ENCODE measurements at places on chromosomes 7 and 10.

DNA sequence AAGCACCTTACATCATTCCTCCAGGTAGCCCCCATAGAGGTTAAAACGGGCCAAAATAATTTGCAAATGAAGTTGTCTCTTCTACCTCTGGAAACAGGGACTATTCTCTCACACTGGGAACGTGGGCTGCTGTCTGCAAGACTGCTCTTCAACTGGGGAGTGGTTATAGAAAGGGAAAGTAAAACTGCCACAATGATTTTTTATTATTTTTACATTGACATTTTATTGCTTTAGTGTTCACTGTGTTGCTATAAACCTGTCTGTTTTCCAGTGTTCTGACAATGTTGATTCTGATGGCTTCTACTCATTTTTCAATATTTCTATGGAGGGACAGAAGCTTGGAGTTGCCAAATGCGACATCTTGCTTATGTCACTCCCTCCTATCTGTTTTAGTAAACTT lies 115.1 kb upstream of the ANTXRL start:
- no peak for DNase-seq

DNA sequence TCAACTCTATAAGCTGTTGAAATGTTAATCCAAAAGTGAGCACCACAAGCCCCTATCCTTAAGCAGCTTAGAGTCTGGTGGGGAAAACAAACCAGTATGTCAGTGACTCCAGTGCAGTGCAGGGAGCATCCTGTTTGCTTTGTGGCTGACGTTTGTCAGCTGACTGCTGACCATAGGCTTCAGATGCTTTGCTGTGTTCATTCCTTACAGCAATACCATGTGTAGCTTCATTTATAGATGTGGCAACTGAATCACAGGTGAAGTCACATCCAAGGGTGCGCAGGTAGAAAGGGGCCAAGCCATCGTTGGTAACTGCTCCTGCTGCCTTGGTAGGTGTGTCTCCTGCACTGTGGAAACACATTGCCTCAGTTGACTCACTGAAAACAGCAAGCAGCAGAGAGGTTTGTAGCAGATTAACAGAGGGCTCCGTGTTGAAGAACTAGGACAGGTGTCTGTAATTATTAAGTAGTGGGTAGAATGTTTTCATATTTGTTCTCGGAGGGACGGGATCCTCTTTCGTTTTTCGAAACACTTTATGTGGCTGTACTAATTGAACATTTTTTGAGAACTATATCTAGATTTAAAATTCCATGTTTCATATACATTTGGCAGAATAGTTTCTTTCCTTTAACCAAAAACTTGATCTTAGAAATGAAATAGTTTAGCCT lies 2.0 kb downstream of the INSIG1 start:
- DNase-seq = no peak

GRCh38 chr10:61951144-61951483 lies 49.6 kb downstream of the ARID5B start:
- no peak for DNase-seq

DNA sequence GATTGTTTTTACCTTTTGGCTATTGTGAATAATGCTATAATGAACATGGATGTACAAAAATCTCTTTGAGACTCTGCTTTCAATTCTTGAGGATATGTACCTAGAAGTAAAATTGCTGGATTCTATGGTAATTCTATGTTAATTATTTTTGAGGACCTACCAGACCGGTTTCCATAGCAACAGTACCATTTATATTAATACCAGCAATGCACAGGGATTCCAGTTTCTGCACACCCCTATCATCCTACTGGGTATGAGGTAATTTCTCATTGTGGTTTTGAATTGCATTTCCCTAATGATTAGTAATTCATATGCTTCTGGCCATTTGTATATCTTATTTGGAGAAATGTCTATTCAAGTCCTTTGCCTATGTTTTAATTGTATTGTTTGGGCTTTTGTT lies 9.9 kb upstream of the PPP1R9A start:
- DNase-seq = no peak

DNA sequence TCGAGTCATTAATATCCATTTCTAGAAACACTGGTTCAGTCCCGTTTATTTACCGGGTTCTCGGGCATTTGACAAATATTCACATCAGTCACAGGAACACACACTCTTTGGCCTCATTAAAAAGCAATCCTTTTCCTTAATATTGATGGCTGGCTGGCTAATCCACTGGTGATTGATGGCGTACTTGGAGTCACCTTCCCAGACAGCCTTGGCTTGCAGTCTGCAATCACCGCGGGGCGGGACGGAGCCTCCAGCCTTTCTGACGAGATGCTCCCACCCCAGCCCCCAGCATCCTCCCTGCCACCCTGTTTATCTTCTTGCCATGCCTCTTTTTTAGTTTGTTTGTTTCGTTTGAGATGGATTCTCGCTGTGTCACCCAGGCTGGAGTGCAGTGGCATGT lies 36.6 kb downstream of the SRRM3 start:
- no peak for DNase-seq

DNA sequence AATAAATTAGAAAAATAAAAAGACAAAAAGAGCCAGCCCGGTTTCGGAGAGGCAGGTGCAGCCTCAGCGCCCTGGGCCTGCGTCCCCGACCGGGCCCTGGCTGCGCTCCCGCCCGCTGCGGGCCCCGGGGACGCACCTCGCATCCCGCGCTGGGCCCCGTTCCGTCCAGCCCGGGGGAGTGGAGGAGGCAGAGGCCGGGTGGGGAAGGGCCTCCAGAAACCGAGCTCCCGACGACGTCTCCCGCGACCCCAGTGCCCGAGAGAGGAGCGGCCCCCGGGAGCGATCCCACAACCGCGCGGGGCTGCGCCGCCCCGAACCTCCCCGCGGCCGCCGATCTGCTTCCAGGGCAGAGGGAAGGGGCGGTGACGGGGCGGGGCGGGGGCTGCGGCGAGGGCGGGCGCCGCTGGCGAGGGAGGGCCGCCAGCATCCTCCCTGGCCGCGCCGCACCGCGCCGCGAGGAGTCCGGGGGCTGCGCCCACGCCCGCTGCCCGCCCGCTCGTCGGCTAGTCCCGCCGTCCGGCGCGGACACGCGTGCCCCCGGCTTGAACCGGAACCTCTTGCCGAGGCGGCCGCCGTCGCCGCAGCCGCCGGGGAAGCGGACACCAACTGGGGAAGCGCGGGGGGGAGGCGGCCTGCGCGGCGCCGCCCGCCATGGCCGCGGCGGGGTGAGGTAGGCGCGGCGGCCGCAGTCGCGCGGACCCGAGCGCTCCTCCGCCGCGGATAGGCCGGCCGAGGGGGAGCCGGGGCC lies at the start of gene CCNY:
TSS of gene CCNY (plus strand) at position 426 of the 748 bp plus-strand sequence. CDS start 545 bp downstream, outside the sequence.
- DNase-seq = no peak

DNA sequence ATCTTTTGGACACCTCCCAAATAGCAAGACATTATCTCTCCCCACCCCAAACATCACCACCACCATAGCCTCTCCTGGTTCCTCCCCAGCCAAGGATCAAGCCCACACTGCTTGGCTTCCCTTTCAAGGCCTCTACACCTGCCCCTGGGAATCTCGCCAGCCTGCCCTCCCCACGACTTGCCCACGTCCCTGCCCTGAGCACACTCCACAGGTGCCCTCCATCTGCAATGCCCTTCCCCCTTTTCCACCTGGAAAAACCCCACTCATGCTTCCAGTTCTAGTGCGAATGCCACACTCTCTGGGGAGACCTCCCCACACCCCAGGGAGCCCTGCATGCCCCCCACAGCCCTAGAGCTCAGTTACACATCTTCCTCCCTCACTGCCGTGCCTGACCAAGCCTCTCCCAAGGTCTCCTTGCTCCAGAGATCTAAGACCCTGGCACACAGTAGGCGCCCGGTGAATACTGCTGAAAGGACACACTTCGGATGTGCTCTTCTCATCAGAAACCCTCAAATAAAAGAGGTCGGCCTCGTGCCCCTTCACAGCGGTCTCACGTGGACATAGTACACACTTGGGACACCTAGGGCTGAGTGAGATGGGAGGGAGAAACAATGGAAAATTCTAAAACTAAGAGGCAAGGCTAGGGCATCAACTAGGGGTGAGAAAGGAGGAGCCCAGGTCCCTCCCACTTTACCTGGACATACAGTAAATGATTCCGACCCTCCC lies 91.4 kb downstream of the DLG5 start:
- DNase-seq = no peak

- no peak for DNase-seq
Observed at GRCh38 chr7:96675548-96675947, 34.1 kb downstream of the SEM1 start.

GRCh38 chr7:102125127-102125596 lies 161.5 kb upstream of the SH2B2 start:
- DNase-seq = peak; percentile 56

- DNase-seq = no peak
Observed at GRCh38 chr7:131057794-131058070, 269.9 kb upstream of the MKLN1 start.

- DNase-seq = no peak
Observed at GRCh38 chr10:44864051-44864450, 47.1 kb upstream of the TMEM72 start.

GRCh38 chr10:71818674-71819260 lies 32.3 kb downstream of the PSAP start:
- DNase-seq = no peak

DNA sequence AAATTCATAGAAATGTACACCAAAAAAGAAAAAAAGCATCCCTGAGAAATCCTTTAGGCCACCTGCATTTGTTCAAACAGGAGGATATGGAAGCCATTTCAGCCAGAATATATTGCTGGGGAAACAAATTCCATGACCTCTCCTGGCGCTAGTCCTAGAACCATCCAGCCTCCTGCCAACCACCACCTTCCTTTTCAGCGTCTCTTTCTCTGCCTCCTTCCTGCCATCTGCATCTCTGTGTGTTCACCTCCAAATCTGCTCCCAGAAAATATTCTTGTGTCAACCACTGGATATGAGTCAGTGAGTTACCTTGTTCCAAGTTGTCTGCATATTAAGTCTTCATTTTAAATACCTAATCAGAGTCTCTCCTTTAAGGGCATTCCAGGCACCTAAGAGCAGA lies 50.6 kb upstream of the NPY start:
- no peak for DNase-seq

DNA sequence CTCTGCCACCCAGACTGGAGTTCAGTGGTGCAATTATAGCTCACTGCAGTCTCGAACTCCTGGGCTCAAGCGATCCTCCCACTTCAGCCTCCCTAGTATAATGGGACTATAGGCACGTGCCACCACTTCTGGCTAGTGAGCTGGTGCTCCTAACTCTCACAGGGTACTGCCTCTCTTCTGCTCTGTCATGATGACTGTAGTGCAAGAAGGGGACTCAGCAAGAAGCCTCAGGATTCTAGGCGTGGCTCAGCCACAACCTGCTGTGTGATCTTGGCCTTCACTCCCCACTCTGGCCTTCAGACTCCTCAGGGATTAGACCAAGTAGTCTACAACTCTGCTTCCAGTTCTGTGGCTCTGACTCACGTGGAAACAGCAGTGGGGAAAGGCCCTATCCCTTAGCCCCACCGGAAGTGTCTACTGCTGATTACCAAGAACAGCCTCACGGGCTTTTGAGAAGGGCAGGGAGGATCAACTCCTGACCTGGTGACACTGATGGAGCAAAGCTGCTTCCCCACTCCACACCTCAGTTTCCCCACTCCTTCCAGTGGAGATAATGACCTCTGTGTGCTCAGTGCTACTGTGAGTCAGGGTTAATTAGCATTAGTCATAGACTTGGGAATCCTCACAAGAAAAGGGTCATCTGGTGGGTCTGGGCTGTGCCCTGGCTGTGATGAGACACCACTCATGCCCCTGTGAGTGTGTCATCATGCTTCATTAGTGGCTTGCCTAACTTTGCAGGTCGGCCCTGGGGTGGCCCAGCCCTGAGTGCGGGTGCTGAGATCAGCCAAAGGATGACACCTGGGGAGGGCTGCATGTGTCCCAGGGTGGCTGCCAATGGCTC lies 41.1 kb downstream of the ZC3HC1 start:
- DNase-seq = peak; percentile 52

DNA sequence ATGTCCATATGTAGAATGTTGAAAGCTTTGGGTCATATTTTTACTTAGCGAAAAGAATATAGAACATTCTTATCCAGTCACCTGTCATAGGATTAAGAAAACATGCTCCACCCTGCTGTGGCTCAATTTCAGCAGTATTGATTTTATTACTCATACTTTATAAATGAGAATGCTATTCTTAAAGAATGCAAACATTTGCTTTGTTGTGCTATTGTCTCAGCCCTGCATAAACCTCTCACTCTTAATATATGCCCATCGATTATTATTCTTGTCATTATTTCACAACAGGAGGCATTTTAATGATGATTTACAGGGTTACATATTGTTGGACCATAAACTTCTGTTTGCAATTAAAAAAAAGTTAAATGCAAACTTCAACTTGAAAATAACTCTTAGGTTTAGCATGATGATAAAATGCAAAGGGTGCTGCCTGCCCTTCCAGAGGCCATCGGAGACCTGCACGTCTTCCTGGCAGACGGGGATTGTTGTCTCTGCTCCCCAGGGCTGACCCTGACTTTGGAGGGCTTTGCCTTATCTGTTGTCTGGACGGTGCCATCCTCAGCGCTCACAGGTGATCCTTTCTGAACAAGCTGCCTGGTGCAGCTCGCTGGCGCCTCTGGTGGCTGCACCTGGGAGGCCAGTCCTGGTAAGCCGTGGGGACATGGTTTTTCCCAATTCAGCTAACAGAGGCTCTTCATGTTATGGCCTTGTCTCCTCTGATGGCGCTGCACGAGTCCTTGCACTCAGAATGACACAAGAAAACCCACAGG lies 50.0 kb upstream of the SHH start:
- DNase-seq = no peak

DNA sequence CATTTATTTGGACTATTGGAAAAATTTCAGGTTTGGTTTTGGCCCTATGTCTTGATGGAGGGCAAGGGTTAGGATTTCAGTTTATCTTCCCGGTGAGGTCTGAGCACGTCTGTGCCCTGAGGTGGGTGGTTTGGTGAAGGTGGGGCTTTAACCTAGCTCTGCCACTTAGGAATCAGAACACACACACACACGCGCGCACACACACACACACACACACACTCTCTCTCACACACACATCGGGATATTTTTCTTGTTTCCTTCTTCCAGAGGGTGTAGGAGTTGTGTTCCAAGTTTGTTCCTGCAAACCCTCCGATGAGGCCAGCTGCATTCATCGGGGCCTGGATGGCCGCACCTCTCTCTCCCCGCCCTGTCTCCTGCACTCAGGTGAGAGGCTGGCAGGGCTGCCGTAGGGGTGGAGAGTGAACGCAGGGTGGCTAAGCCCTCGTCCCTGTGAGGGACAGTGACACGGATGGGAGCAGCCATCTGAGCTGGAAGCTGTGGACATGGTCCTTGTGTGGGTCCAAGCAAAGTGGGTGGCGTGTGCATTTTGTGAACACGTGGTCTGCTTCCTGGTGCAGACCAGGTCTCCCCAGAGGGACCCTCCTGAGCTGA lies 34.2 kb downstream of the CHST12 start:
- DNase-seq = no peak

- no peak for DNase-seq
Observed at GRCh38 chr7:103972779-103973434, 16.6 kb downstream of the RELN start.

- no peak for DNase-seq
Observed at GRCh38 chr10:51097546-51097945, 23.3 kb downstream of the PRKG1 start.

- peak; percentile 43 for DNase-seq
Observed at GRCh38 chr10:92760609-92761008, 70.9 kb downstream of the HHEX start.

DNA sequence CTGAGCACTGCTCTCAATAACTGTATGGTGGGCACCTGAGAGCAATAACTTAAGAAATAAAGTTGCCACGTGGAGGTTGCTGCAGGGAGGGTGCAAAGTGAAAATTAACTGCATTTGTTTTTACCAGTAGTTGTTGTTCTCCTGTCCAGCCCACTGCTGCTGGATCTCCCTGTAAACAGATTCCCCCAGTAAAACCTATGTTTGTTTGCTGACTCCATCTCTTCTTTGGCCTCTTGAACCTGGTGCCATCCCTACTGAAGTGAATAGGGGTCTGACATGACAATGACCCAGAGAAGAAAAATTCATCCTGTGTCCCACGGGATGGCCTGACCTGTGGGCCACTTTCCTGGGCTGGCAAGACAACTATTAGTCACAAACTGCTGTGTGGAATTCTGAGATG lies 1.7 kb downstream of the MBL2 start:
- no peak for DNase-seq

All from fibroblast of the conjunctiva (primary cell).